ENCODE measurements at places on chromosomes 2 and 18. TPM values are rescaled to one million over a fixed set of nuclear protein-coding genes. Genes with fewer than 3 reads are reported as not detected.

The ALK gene
- total RNA-seq: not detected

The C2orf78 gene
- not detected for total RNA-seq

The GCA gene
- 6.5 TPM for total RNA-seq

The FAP gene
- 0.11 TPM for total RNA-seq

The IL18R1 gene
- total RNA-seq: 1.0 TPM

The SCN9A gene
- 3.7 TPM for total RNA-seq

The SCTR gene
- not detected for total RNA-seq

The PAX8 gene
- 0.98 TPM for total RNA-seq

The LHCGR gene
- total RNA-seq: not detected

The PLGLB1 gene
- 0.44 TPM for total RNA-seq

The GRP gene
- not detected for total RNA-seq

The PKDCC gene
- 21.7 TPM for total RNA-seq

The C2orf72 gene
- 7.5 TPM for total RNA-seq

The UGT1A3 gene
- 0.09 TPM for total RNA-seq

The LYG2 gene
- total RNA-seq: not detected

The IL1R2 gene
- total RNA-seq: 1.1 TPM

The TMEM37 gene
- 2.7 TPM for total RNA-seq

The ZSWIM2 gene
- total RNA-seq: not detected

The SPC25 gene
- total RNA-seq: 19.4 TPM

The RAX gene
- total RNA-seq: not detected

The CXCR1 gene
- not detected for total RNA-seq

The ATF2 gene
- total RNA-seq: 17.9 TPM

The CRACDL gene
- 3.6 TPM for total RNA-seq

The GREB1L gene
- total RNA-seq: 5.4 TPM

The STON1 gene
- 0.39 TPM for total RNA-seq

The PPP4R1 gene
- 35.1 TPM for total RNA-seq

The SERPINB13 gene
- not detected for total RNA-seq

The IGFBP5 gene
- total RNA-seq: 0.16 TPM

The DQX1 gene
- 0.14 TPM for total RNA-seq

The PSTPIP2 gene
- total RNA-seq: 0.29 TPM

The CAPN14 gene
- 0.04 TPM for total RNA-seq

The HDAC4 gene
- 7.4 TPM for total RNA-seq

The NAT8 gene
- total RNA-seq: not detected

The SPATA3 gene
- not detected for total RNA-seq

The AOX1 gene
- total RNA-seq: 4.6 TPM

The ATP6V1B1 gene
- total RNA-seq: 2.3 TPM

The ZNF532 gene
- total RNA-seq: 19.5 TPM

The CCDC93 gene
- 14.6 TPM for total RNA-seq

The ADD2 gene
- 25.0 TPM for total RNA-seq

The DSG2 gene
- 59.6 TPM for total RNA-seq

The RBM45 gene
- 12.5 TPM for total RNA-seq

The STARD6 gene
- total RNA-seq: not detected

The GLI2 gene
- 16.8 TPM for total RNA-seq

The CIB4 gene
- total RNA-seq: not detected

The UGT1A4 gene
- total RNA-seq: not detected

The IL1A gene
- 0.18 TPM for total RNA-seq

The STEAP3 gene
- 45.5 TPM for total RNA-seq

The ABHD1 gene
- 1.6 TPM for total RNA-seq

The STK11IP gene
- total RNA-seq: 15.5 TPM

The HOXD10 gene
- 4.8 TPM for total RNA-seq

The C2orf69 gene
- total RNA-seq: 8.5 TPM

The SULT1C4 gene
- total RNA-seq: not detected

The CTLA4 gene
- not detected for total RNA-seq

The ERBB4 gene
- not detected for total RNA-seq

The IDH1 gene
- 80.0 TPM for total RNA-seq
